ENCODE measurements at places on chromosomes 13 and 19.

GRCh38 chr13:24168392-24168750 is 7.9 kb downstream of the SPATA13 start:
- DNase-seq: no peak

DNA sequence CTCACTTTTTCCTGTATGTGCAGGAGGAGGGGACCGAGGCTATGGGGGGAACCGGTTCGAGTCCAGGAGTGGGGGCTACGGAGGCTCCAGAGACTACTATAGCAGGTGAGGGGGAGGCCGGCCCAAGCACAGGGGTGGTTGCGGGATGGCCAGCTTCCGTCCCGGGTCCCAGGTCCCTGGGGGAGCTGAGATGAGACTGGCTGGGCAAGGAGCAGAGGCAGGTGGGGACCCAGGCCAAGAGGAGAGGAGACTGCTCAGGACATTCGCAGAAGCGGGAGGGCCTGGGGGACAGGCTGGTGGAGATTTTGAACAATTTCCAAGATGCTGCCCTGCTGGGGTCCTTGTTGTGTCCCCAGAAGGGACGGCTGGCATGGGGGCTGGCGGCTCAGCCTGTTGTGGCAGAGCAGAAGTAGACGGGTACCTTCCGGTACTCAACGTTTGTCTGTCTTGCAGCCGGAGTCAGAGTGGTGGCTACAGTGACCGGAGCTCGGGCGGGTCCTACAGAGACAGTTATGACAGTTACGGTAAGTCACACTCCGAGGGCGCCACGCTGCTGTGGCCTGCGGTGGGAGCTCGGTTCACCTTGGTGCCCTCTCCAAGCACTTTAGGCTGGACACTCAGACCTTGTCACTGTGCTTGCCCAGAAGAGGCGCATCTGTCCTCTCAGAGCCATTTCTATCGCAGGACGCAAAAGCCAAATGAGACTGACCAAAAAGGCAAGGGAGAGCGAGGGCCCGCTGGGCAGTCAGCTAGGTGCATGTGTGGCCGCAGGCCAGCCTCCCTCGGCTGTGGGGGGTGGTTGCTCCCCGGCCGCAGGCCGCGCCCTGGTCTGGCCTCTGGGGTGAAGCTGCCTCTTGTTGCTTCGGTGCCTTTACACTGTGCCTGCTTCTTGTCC is 2.6 kb downstream of the CIRBP start:
- DNase-seq: no peak

DNA sequence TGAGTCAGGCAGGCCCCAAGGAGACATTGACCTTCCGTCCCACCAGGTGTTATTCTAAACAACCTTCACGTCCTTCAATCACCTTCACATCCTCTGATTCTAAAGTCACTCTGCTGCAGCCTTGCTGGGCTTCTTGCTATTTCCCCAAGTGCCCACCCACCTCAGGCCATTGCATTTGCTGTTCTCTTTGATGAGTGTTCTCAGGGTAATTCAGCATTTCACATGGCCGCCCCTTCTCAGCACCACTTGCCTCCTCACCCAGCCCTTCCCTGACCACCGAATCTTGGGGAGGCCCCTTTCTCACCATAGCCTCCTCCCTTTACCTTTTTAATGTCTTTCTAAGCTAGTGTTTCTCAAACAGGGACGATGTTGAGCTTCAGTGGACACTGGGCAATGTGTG is 4.6 kb downstream of the ZNF805 start:
- DNase-seq: no peak

DNA sequence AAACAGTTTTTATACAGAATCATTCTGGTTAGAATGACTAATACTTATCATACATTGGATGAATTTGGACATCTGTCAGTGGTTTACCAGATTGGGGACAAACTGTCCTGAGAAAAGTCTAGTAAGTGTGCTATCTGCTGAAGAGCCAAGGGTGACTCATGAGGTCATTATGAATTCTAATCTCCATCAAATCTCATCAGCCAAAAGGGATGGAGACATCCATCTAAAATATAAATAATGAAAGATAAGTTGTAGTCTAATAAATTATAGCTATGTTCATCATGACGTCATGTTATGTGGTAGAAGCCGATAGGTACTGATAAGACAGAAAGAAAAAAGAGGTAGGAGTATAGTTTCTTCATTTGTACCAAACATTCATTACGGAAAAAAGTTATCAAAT is 804.4 kb downstream of the PCDH9 start:
- DNase-seq: no peak

DNA sequence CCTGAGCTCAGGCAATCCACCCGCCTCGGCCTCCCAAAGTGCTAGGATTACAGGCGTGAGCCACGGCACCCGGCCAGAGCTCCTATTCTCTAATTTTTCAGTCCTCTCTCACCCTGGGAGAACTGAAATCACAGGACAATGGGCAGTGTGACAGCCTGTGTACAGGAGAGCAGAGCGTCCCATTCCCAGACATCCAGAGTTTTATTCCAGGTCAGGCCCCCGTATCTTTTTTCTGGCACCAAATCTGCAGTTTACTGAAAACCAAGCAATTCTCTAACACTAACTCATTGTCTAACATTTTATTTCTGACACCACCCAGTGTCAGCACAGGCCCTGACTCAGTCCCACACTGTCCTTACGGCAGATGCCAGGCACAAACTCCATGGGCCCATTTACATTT is 6.7 kb downstream of the ZNF708 start:
- no peak for DNase-seq

DNA sequence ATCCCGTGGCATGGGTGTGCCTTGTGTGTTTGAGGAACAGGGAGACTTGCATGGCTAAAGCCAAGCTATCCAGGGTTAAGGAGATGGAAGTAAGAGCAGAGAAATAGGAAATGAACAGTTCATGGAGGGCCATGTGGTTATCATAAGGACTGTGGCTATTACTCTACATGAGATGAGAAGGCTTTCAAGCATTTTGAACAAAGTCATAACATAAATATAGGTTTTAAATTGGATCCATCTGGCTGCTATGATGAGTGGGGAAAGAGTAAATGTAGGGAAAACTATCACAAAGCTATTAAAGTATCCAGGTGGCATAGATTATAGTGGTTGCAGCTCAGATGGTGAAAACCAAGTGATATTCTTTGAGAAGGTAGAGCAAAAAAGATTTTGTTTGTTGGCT is 184.1 kb downstream of the PCDH17 start:
- DNase-seq: no peak

DNA sequence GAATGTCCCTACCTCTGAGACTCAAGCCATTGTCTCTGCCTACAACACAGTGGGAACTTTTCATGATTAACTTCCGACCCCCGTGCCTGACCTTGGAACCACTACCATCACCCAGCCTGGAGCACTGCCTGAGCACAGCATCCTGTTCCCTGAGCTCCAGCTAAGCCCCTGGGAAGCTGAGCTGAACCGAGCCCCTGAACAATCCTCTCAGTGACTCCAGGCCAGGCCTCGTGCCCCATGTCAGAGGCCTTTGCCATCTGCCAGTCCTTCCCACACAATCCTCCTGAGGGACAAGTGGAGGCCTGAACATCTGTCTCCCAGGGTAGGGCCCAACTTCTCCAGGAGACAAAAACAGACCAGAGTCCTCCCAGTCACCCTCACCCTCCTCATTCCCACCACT is 17.5 kb downstream of the CEACAM3 start:
- DNase-seq: no peak

DNA sequence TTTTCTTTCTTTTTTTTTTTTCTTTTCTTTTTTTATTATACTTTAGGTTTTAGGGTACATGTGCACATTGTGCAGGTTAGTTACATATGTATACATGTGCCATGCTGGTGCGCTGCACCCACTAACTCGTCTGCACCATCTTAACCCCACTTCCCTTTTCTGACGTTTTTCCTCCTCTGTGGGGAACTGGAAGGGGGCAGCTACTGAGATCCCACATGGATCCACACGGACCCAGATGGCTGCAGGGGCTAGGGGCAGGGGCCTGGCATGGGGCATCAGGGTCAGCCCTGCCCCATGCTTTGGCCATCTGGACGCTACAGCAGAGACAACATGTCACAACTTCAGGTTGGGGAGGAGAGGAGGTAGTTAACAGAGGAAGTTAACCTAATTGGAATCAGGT is 54.3 kb downstream of the RUBCNL start:
- no peak for DNase-seq

- no peak for DNase-seq
These were observed 21.6 kb downstream of the CAPS start for GRCh38 chr19:5935473-5936291.

- no peak for DNase-seq
These were observed 23.9 kb upstream of the KLF5 start for GRCh38 chr13:73034901-73035300.

GRCh38 chr19:42091742-42092141 is 15.8 kb downstream of the ZNF574 start:
- no peak for DNase-seq

GRCh38 chr19:38634757-38635482 is 12.5 kb upstream of the ACTN4 start:
- DNase-seq: peak; percentile 32

- DNase-seq: peak; percentile 50
These were observed 16.3 kb downstream of the LCP1 start for GRCh38 chr13:46165485-46166223.

DNA sequence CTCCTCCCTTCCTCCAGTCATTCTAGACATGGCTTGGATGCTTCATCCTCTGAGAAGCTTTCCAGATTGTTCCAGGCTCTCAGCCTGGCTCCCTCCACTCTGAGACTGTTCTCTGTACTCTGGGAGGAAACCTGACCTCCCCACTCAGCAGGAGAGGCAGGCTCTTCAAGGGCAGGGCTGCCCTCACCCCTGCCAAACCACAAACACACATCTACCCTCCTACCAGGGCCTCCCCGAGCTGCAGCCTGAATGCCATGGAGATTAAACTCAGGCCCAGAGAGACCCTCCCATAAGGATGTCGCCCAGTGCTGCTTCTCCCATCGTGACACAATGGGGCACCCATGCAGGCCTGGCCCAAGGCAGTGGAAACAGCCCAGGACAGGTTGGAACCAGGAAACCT is 16.2 kb downstream of the NUMBL start:
- no peak for DNase-seq

GRCh38 chr19:46408664-46409039 is 4.7 kb downstream of the CCDC8 start:
- no peak for DNase-seq

DNA sequence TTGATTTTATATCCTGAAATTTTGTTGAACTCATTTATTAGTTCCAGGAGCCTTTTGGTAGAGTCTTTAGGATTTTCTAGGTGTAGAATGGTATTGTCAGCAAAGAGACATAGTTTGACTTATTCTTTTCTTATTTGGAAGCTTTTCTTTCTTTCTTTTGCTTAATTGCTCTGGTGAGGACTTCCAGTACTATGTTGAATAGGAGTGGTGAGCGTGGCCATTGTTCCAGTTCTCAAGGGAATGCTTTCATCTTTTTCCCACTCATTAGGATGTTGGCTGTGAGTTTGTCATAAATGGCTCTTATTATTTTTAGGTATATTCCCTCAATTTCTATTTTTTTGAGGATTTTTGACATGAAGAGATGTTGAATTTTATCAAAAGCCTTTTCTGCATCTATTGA is 182.2 kb upstream of the SPRY2 start:
- no peak for DNase-seq

GRCh38 chr13:93762708-93763426 is 536.3 kb downstream of the GPC6 start:
- DNase-seq: no peak

- DNase-seq: no peak
These were observed 84.9 kb downstream of the USP12 start for GRCh38 chr13:27086599-27087265.

DNA sequence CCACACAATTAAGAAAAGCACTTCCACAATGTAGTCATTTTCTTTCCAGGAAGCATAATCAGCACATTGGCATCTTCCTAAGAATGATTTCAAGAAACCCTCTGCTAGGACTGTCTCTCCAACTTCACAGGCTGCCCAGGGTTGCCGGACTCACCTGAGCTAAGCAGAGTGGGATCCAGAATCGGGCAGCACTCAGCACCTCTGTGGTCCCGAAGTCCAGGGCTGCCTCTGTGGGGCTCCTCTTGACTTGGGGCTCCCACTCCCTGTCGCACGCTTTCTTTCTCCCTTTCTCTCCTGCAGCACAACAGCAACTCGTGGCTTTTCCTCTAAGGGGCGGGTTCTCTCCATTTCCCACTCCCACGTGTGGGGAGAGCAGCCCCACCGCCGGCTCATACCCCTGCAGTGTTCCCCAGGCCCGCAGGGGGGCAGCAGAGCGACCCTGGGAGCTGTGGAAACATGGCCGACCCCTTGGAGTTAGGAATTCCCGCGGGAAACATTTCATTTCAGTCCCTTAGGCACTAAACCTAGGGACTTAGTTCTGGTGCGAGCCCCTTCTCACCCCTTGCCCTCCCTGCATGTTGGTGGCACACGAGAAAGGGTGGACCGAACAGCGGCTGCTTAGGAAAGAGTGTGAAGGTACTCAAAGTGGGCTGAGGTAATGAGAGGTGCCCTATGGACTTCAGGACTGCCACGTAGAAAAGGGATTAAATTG is at the start of gene TMEM272:
TSS of gene TMEM272 (minus strand) at position 316 of the 712 bp plus-strand sequence. CDS start 6,647 bp downstream, outside the sequence.
- DNase-seq: peak; percentile 37

DNA sequence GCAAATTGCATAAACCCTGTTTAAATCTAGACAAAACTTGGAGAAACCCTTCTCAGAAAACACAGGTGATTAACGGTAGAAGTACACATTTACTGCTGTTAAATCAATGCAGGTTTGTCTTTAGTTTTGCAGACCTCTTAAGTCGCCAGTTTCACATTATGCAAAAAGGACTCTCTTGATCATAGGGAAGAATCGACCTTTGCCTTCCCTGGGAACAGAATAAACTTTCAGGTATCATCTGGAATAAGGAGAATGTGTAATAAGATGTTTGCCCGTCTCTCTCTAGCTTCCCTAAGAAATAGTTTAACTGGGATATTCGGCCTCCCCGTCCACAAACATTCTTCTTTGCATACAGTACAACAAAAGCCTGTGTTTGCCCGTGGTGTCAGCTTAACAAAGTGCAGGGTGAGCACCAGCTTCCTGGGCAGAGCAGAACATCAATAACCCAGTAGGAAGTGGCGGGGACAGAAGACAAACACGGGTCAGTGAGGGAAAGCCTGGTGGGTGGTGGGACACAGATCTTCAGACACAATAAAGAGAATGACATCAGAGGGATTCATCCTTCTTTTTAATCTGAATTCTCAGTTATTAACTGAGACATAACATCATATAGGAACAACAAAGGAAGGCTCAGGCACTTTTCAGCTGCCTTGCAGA is 1077.7 kb upstream of the SLC10A2 start:
- no peak for DNase-seq

- peak; percentile 63 for DNase-seq
These were observed 34.2 kb upstream of the TMEM255B start for GRCh38 chr13:113724780-113725315.

GRCh38 chr19:39428283-39429112 is 7.3 kb downstream of the RPS16 start:
- DNase-seq: no peak

GRCh38 chr13:67630640-67631039 is 400.5 kb upstream of the PCDH9 start:
- no peak for DNase-seq

DNA sequence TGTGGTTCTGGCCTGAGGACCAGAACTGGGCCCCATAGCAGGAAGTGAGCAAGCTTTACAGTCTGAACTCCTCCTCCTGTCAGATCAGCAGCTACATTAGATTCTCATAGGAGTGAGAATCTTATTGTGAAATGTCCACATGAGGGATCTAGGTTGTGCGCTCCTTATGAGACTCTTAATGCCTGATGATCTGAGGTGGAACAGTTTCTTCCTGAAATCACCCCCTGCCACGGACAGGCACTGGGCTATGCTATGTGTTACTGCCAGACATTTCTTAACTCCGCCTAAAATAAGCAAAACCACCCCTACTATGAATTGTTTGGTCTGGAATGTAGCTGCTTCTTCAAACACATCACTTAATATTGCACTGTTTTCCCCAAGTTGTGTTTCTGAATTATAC is 4.6 kb downstream of the FBXL3 start:
- DNase-seq: no peak
